Naive thymus-derived CD4-positive, alpha-beta T cell (primary cell): ENCODE measurements at places on chromosomes 5 and 9. TPM values are rescaled to one million over a fixed set of nuclear protein-coding genes. Genes with fewer than 3 reads are reported as not detected.

TIMD4 gene
- polyA plus RNA-seq = 1.6 TPM

TRIO gene
- 0.53 TPM for polyA plus RNA-seq

RUSC2 gene
- polyA plus RNA-seq = 0.92 TPM

TCOF1 gene
- 27.0 TPM for polyA plus RNA-seq

NMRK1 gene
- 75.5 TPM for polyA plus RNA-seq

MTREX gene
- 29.6 TPM for polyA plus RNA-seq

SNAPC3 gene
- 11.4 TPM for polyA plus RNA-seq

KIF4B gene
- polyA plus RNA-seq = not detected

ENTPD2 gene
- polyA plus RNA-seq = not detected

IRX4 gene
- not detected for polyA plus RNA-seq

PCDHA5 gene
- polyA plus RNA-seq = not detected

NDFIP1 gene
- polyA plus RNA-seq = 99.3 TPM

GNG10 gene
- polyA plus RNA-seq = 26.8 TPM

BNC2 gene
- not detected for polyA plus RNA-seq

ACO1 gene
- 12.3 TPM for polyA plus RNA-seq

CDK7 gene
- polyA plus RNA-seq = 19.7 TPM

C9orf50 gene
- not detected for polyA plus RNA-seq

RNF38 gene
- polyA plus RNA-seq = 25.2 TPM

PCDHGB4 gene
- not detected for polyA plus RNA-seq

CDC26 gene
- polyA plus RNA-seq = 180 TPM

CYSRT1 gene
- polyA plus RNA-seq = 0.52 TPM

OCLN gene
- 0.07 TPM for polyA plus RNA-seq

C9orf153 gene
- polyA plus RNA-seq = not detected

ZNF354C gene
- polyA plus RNA-seq = 1.4 TPM

FAT2 gene
- polyA plus RNA-seq = not detected

LHX3 gene
- polyA plus RNA-seq = not detected
